ENCODE measurements at places on chromosomes 3 and 15.

- no peak for DNase-seq
These were observed 53.1 kb upstream of the PRR23E start for GRCh38 chr3:127139601-127140500.

GRCh38 chr3:29466442-29466841 is 185.6 kb downstream of the RBMS3 start:
- no peak for DNase-seq

DNA sequence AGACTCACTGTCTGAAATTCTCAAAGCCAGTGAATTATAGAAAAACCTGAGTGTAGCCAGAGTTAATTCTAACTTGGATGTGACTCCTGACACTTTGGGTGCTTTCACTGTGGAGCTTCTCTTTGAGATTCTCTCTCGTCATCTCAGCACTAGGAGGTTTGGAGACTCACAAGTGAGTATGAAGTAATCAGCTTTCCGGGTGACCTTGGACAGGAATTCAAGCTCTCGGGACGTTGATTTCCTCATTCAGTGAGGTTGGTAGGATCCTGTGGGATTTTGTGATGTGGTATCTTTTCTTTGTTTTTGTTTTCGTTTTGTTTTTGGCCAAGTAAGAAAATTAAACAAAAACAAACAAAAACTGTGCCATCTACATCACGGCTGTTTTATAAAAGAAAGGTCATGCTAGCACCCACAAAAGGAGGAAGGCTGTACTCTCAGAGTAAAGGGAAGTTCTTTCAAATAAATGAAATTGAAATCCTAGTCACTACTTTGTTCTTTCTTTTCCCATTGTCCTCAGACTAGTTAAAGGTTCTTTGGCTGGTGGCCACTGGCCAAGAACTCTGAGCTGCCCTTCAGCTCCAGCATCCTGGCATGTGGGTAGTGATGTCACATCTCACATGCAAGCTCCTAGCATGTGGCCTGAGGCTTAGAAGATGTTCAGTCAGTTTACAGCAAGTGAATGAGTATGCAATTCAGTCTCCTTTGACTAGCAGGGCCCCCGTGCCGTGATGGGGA is 263.3 kb upstream of the TPM1 start:
- DNase-seq = no peak

DNA sequence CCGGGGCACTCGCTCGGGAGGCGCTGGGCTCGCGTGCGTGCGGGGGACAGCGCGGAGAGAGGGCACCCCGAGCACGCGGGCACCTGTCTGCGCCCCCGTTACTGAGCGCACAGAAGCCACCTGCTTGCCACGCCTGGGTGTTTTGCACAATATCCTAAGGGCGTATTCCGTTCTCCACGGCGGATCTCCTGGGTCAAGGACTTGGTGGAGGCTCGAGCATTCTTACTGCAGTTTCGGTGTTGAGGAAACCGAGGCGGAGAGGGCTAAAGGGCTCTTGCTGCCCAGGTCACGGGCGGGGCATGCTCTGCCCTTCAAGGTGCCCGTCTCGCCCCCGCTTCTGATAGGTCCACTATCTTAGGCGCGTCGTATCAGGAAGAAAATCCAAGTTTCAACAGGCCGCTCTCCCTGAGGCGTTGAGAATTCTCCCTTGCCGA is 526 bp downstream of the GPD1L start:
- DNase-seq = no peak

DNA sequence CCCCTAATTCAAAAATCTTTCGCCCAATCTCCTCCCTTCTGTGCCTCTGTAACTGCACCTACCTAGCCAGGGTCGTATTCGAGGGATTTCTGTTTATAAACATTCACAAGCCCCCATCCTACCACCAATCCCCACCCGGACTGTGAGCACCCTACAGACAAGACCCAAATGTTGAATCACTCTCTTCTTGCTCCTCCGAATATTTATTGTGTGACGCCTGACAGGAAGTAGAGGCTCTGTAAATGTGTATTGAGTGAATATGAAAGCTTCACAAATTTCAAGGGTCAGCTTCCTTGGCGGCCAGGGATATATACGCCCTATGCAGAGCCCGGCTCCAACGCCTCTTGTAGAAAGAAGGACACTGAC is 1.6 kb downstream of the BDH1 start:
- DNase-seq = no peak

DNA sequence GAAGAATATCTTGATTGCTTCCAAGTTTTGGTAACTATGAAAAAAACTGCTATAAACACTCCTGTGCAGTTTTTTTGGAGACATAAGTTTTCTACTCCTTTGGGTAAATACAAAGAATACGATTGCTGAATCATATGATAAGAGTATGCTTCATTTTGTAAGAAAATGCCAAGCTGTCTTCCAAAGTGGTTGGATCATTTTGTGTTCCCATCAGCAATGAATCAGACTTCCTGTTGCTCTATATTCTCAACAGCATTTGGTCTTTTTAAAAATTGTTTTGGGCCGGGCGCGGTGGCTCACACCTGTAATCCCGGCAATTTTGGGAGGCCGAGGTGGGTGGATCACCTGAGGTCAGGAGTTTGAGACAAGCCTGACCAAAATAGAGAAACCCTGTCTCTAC is 14.5 kb downstream of the BTD start:
- no peak for DNase-seq

Data from T-helper 17 cell (primary cell).